DMS79 (cell line): ENCODE measurements at places on chromosomes 5 and 9.
A peak's percentile ranks its signal among the peaks of the same experiment; 100 is the strongest.

DNA sequence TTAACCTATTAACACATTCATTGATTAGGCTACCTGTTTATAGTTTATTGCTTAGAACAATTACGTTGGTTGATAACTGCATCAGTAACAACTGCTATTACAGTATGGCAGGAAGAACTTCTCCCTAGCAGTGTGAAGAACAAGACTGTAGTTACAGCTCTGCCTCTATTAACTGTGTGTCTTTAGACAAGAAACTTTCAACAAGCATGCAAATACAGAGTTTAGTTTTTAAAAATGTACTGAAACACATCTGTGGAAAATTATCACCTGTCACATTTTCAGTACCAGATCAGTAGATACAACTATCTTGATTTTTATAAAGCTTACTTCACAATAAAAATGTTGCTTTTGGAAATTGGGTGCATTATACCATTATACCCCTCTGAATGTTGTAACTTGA is 22.2 kb downstream of the ELL2 start:
- DNase-seq = no peak

DNA sequence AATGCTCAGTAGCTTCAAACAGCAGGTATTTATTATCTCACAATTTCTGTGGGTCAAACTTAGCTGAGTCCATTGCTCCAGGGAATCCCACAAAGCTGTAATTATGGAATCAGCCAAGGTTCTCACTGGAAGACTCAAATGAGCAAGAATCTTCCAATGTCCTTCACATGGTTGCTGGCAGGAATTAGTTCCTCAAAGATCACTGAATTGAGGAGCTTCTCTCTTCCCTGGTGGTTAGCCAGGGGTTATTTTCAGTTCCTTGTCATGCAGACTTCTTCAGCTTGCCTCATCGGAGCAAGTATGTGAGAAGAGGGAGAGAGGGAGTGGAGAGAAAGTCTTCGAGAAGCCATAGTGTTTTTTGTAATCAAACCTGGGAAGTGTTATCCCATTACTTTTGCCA is 2331.9 kb downstream of the MAT2B start:
- no peak for DNase-seq

GRCh38 chr5:149416987-149417710 is 38.1 kb upstream of the IL17B start:
- no peak for DNase-seq

GRCh38 chr5:88090506-88090905 is 178.1 kb downstream of the TMEM161B start:
- DNase-seq = no peak

DNA sequence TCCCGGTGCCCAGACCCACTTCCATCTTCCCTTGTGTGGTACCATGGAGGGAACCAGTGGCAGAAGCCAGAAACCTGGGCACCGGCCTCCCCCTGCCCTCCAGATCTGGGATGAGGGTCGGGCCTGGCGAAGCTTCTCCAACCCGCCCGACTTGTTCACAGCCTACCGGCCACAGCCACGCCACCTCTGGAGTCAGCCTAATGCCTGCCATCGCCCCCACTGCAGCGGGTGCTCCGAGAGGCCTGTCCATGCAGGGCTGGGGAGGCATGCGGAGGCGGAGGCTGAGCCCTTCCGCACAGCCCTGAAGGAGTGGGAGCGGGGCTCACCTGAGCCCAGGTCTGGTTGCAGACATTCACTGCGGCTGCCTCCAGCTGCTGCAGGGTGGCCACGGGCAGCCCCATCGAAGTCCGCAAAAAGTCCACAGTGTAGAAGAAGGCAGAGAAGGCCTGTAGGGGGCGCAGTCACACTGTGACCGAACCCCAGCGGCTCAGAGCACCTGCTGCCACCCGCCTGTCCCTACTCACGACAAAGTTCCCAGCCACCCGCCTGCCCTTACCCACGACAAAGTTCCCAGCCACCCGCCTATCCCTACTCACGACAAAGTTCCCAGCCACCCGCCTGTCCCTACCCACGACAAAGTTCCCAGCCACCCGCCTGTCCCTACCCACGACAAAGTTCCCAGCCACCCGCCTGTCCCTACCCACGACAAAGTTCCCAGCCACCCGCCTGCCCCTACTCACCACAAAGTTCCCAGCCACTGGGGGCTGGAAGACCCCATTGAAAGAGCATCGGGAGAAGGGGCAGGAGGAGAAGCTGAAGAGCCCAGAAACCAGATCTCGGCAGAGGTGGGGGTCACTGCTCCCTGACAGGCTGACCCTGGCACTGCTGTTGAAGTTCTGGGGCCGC is 3.8 kb upstream of the NPDC1 start:
- no peak for DNase-seq

GRCh38 chr5:102341681-102342288 is 45.7 kb upstream of the SLCO4C1 start:
- DNase-seq = peak; percentile 2

- DNase-seq = no peak
These were observed 52.8 kb upstream of the LRRTM2 start for GRCh38 chr5:138927979-138928378.

DNA sequence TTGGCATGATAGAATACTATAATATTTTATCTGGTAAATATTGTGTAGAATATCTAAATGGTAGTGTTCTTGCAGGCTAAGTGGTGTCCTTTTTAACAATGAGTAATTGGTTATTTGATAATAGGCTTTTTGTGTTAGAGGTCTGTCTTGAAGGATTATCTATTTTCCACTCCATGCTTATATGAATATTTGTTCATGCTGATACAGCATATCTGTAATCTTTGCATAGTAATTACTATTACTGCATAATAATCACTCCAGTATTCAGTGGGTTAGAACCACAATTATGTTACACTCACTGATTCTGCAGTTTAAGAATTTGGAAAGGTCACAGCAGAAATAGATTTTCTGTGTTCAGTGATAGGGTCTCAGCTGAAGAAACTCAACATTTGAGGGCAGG is 1229.9 kb downstream of the MAT2B start:
- DNase-seq = no peak

- no peak for DNase-seq
These were observed 7.4 kb upstream of the RNF183 start for GRCh38 chr9:113310538-113310937.

GRCh38 chr5:107661038-107661649 is 9.6 kb downstream of the EFNA5 start:
- DNase-seq = no peak

- DNase-seq = no peak
These were observed 83.2 kb upstream of the IRX4 start for GRCh38 chr5:1965925-1966324.

DNA sequence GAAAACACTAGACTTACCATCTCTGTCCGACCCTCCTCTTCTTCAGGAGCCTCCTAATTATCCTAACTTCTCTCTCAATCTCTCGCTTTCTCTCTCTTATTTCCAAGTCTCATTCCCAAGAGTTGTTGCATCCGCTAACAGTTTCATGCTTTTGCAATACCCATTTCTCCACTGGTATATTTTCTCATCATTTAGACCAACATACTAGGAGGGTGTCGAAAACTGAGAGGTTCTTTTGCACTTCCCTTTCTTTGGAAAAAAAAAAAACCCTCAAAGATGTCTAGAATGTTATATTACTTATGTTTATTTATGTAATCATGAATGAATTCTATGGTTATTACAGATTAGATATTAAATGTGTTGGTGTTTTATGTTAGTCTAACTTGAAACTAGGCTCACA is 35.9 kb downstream of the SPZ1 start:
- DNase-seq = no peak

DNA sequence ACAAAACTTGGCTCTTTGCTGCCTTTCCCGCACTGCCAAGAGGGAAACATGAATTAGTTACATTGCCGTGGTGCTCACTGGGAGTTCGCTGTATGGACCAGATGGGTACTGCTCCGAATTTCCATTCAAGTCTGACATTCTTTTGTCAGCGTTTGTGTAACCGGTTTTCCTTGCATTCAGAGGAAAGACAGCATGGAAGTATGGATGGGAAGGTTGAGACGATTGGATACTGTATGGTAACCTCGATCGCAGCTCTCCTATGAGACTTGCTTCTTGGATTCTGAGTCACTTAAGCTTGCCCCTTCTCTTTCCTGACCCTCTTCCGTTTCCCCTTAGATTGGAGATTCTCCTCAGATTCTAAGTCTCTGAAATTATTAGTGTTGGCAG is 625 bp upstream of the UBLCP1 start:
- DNase-seq = no peak

DNA sequence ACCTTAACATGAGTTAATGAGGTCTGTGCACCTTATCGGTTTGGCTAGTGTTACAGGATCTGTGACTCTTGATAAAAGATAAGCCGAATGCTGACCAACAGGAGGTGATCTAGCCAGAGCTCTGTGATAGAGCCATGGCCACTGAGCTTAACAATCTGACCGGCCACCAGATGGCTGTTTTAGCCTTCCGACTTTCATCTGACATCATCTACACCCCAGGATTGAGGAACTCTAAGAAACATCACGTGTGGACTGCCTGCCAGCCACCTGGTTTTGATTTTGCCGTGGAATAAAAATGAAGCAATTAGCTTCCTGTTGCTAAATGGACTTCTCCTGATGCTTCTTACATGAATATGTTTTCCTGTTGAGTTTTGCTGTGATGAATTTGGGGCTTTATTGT is 281.3 kb downstream of the CEMIP2 start:
- no peak for DNase-seq

- DNase-seq = no peak
These were observed 134.9 kb upstream of the PANK3 start for GRCh38 chr5:168714046-168714445.

DNA sequence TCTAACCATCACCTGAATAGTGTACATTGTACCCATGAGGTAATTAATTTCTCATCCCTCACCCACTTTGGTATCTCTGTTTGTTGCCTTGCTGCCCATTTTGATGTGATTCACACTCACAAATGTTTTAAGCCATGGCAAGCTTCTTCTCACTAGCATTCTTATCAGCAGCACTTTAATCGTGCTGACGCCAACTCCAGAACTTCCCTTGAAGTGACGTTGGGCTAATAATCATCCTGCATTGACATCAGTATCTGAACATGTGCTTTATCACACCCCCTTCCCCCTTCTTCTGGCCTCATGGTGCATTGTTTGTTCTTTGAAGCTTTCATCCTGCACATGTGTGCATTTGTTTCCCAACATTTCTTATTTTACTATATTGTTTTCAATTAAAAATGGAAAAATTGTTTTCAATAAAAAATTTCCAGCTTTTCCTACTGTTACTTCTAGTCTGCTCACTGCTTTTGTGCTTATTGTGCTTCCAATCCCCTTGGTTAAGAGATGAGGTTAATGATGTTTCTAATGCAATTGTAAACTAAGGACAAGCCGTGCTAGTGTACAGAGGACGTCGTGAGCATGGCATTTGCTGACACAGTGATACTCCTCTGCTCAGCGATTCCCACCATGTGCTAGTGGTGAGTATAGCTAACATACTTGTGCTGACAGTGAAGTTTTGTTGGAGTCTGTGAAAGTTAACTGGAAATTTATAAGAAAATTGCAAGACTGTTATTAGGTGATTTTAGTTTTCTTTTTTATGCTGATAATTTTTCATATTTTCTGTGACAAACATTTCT is 238.5 kb downstream of the KDM4C start:
- no peak for DNase-seq

DNA sequence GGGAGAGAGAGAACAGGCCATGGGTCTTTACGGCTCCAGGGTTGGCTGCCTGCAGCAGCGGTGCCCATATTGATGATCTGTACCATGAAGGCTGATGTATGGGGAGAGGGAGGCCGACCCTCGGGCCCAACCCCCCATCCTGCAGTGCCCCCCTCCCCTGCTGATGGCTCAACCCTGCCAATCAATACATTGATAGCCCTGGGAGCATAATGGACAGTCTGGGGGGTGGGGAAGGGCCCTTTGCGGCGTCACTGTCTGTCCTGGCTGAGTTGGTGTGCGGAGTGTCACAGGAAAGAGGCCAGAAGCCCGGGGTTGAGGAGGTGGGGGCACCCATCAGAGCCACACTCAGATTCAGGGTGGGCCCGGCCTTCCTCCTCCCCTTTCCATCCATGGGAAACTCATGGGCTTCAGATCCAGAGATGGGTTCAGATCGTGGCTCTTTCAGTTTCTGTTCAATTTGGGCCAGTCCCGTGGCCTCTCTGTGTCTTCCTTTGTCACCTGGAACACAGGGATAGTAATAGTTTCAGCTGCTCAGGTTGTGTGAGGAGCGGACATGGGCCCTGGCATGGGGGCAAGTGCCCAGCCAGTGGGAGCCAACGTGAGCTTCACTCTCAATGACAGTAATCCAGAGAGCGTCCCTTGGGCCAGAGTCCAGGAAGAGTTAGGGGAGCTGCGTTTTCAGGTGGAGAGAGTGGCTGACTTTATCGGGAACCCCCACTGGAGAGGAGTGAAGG is 9.5 kb downstream of the FGF18 start:
- DNase-seq = no peak

- DNase-seq = no peak
These were observed 16.8 kb downstream of the NCS1 start for GRCh38 chr9:130188860-130189481.

- DNase-seq = no peak
These were observed 116.4 kb downstream of the NTRK2 start for GRCh38 chr9:84785792-84786547.

- no peak for DNase-seq
These were observed 153.5 kb downstream of the PRELID2 start for GRCh38 chr5:145681686-145682085.

- DNase-seq = no peak
These were observed 1.9 kb upstream of the TRIM32 start for GRCh38 chr9:116685166-116685565.

DNA sequence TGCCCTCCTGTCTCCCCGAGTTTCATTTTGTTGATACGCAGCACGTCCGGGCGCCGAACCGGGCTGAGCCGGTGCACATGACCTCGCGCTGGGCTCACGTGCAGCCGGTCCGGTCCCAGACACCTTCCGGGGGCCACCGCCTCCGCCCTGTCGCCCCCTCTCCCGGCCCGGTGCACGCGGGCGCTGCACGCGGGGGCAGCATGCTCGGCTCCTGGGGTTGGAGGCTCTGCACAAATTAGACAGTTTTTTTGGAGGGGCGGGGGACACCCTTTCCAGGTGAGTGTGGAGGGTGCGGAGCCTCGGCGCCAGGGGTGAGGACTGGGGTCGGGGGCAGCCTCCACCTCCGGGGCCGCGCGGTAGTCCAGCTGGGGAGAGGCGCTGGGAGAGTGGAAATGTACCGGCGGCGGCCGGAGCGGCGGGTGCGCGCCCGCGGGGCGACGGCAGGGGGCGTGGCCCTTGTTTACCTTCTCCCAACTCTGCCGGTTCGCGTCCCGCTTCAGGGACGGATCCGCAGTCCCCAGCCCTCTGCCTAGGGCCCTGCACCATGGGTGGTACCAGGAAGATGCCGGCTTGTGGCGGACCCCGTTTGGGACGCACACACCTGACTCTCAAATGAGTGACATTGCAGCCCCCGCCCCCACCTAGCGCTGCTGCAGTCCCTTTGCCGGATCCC is 1.1 kb downstream of the JADE2 start:
- DNase-seq = peak; percentile 10

DNA sequence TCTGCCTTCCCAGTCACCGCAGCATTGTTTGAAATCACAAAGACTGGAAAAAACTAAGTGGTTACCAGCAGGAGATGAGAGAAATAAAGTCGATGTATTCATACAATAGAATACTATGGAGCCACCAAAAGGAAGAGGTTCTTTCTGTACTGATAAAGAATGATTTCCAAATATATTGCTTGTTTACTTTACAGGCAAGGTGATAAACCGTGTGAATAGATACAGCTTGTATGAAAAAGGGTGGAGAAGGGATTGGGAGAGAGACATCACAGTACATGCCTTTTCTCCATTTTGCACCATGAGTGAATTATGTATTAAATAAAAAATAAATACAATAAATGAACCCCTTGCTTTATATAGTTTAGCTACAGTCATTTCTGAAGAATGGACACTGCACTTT is 91.7 kb downstream of the RFK start:
- DNase-seq = no peak

- DNase-seq = no peak
These were observed 33.4 kb upstream of the SPATA31E1 start for GRCh38 chr9:87849144-87849758.
